ENCODE measurements at places on chromosomes 4 and X.

DNA sequence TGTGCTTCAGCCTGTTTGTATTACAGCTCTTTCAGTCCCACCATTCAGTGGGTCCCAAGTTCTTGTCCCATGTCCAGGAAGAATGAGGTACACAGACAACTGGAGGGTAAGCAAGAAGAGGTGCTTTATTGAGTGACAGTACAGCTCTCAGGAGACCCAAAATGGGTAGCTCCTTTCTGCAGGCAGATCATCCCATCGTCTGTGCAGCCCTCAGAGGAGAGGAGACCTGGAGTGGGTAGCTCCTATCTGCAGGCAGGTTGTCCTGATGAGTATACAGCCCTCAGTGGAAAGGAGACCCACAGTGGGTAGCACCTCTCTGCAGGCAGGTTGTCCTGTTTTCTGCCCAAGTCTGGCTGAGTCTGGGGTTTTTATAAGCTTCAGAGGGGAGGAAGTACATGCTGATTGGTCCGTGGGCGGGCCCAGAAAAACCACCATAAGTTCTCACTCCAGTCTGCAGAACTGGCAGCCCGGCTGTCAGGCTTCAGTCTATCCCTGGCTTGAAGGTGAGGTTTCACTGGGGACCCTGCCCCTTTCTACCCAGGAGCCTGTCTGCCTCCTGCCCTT is 18.0 kb downstream of the GRK4 start:
- DNase-seq = no peak

- no peak for DNase-seq
These were observed 659.4 kb downstream of the PCDH19 start for GRCh38 chrX:99750721-99751120.

- no peak for DNase-seq
These were observed 16.9 kb downstream of the STAP1 start for GRCh38 chr4:67575232-67576058.

DNA sequence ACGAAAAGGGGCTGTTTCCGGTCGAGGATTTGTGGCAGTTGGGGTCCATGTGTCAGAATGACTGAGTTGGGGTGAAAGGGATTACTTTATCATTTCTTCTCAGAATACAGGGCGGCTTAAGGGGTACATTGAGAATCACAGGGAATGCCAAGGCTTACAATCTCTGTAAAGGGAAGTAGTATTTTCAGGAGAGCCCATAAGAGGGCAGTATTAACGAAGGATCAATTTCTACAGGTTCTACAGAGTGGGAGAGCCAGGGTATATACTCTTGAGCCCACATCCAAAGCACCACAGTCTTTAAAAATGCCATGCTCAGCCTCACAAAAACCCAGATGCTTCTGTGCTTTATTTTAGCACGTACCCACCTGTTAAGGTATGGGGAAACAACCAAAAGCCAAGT is 67.7 kb upstream of the ZXDA start:
- DNase-seq = no peak

GRCh38 chrX:118484216-118484903 is 11.3 kb upstream of the DOCK11 start:
- no peak for DNase-seq

- DNase-seq = no peak
These were observed 438.3 kb downstream of the CENPC start for GRCh38 chr4:67106861-67107460.

- DNase-seq = no peak
These were observed 672.2 kb downstream of the TRAM1L1 start for GRCh38 chr4:116413222-116413621.

- DNase-seq = no peak
These were observed 201.6 kb downstream of the CAMK2D start for GRCh38 chr4:113559947-113560346.

GRCh38 chr4:135120195-135120594 is 918.6 kb upstream of the PABPC4L start:
- DNase-seq = no peak

Measured in hippocampal formation (tissue), 2 donors.